ENCODE measurements at places on chromosomes 11 and 22.

DNA sequence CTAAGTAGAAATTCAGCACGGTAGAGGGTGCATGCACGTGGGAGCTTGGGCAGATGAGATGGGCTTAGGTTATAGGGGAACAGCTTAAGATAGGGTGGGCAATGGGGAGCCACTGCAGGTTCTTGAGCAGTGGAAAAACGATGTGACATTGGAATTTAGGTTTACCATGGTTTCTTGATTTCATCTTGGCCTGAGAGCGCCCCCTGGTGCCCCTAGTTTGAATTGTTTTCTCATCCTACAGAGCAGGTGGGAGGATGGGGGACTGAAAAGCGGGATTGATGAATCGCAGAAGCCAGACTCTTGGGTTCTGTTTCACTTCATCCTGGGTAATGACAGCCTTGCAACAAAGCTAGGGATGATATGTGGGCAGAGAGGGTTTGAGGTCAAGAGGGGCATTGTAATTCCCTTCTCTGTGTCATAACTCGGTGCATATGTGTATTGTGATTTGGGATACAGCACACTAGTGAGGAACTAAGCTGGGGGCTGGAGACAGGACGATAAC lies 6.7 kb upstream of the MCAM start:
- peak; percentile 67 for DNase-seq

GRCh38 chr11:68430801-68431200 lies 29.8 kb upstream of the PPP6R3 start:
- DNase-seq, result no peak

GRCh38 chr11:10080138-10080537 lies 213.9 kb downstream of the SBF2 start:
- no peak for DNase-seq

DNA sequence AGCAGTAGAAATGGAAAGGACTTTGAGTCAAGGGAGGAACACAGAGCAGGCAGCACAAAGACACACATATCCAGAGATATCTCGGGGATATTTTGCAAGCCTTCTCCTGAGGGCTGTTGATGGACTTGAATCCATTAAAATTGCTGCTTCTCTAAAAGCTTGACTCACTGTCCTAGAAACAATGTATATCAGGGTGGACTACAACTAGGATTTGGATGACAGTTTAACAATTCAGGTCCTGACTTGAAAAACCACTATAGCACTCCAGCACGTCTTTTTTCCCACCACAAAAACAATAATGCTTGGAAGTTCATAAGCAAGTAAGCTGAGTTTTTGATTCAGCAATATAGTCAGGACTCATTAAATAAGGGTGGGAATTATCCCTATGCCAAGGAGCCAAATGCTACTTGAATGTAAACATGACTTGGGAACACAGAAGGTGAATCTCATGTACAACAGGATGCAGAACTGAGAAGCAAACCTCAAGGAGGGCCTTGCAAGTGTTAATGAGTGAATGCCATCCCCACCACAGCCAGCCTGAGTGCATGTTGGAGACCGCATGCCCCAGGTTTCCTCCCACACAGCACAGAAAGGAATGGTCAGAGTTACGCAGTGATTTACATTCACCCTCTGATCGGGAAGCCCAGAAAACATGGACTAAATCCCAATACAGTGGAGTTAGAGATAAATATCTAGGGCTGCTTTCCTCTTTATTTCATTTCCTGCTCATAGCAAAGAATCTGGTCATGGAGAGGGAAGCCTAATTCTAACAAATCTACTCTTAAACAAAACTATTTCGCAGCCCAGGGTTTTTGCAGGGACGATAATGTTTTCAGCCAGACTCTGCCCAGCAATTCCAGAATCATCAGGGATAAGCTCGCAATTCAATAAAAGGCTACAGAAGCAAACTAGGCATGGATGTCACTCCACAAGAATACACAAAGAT lies 98.4 kb upstream of the OR9G4 start:
- no peak for DNase-seq

- no peak for DNase-seq
Observed at GRCh38 chr22:42697542-42698013, 23.1 kb downstream of the A4GALT start.

- DNase-seq, result no peak
Observed at GRCh38 chr11:41282395-41282794, 177.1 kb downstream of the LRRC4C start.

- no peak for DNase-seq
Observed at GRCh38 chr11:68467201-68467834, 6.8 kb downstream of the PPP6R3 start.

DNA sequence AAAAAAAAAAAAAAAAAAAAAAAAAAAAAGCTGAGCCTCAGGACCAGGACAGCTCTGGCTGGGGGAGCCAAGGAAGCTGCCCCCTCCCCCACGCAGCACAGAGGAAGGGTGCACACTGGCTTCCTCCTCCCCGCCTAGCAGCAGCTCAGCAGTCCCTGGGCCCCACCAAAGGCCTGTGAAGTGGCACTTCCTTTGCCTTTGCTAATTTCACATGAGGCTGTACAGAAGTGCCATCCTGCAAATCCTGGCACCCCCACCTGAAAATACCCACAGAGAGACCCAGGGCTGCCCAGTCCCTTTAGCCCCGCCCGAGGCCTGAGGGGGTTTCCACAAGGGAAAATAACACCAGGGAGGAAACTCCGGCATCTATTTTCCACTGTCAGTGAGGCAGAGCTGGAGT lies 3.9 kb downstream of the RHOG start:
- DNase-seq, result peak; percentile 52

DNA sequence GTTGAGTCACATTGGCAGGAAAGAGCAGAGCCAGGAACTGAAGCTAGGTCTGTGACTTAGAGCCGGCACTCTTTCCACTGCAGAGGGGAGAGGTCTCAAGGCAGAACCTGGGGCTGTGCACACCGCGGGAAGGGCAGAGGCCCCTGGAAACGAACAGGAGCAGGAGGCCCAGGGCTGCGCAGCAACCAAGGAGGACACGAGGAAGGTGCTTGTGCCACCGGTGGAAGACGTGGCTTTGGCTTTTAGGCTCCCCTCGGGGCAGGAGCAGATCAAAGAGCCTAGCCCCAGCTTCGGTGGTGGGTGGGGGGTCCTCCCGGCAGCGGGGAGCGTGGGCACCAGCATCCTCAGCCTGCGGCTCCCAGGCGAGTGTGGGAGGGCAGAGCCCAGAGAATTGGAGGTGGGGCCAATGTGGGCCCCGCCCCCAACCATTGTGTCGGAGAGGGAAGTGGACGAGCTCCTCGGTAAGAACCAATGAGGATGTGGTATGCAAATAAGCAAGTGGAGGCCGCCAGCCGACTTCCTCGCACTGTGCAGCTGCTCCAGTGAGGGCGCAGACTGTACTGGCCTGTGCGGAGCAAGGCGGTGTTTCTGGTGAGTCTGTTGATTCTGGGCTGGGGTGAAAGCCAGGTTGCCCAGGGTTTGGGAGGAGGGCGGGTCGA lies at the start of gene CCDC116:
Gene CCDC116 (plus strand): TSS at position 524 of the 659 bp plus-strand sequence. CDS start 422 bp downstream, outside the sequence.
- peak; percentile 73 for DNase-seq

DNA sequence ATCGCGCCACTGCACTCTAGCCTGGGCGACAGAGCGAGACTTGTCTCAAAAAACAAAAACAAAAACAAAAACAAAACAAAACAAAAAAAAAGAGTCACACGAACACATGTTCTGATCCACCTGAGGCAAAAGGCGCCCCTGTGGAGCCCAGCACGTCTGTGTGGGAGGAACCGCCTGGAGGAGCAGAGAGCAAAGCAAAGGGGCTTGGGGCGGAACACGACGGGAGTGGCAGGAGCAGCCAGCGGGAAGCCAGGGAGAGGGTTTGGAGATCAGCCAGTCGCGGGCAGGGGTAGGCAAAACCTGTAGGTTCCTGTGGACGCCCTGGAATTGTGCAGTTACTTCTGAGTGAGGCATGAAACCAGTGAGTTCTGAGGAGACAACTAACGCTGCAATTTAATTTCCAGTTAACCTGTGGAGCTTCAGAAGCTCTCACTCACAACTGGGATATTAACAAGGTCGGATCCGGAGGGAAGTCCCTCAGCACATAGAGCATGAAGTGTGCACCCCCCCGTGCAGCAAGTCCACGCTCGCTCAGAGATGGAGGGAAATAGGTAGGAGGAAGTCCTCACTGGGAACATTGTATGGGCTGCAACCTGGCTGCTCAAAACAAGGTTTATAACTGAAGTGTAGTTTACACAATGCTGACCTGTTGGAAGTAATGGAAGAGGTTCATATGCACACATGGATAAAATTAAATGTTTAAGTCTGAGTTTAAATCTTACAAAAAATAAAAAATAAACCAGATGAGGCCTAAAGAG lies 13.2 kb upstream of the USP18 start:
- DNase-seq, result no peak

- DNase-seq, result no peak
Observed at GRCh38 chr11:8320076-8320475, 56.4 kb upstream of the LMO1 start.

DNA sequence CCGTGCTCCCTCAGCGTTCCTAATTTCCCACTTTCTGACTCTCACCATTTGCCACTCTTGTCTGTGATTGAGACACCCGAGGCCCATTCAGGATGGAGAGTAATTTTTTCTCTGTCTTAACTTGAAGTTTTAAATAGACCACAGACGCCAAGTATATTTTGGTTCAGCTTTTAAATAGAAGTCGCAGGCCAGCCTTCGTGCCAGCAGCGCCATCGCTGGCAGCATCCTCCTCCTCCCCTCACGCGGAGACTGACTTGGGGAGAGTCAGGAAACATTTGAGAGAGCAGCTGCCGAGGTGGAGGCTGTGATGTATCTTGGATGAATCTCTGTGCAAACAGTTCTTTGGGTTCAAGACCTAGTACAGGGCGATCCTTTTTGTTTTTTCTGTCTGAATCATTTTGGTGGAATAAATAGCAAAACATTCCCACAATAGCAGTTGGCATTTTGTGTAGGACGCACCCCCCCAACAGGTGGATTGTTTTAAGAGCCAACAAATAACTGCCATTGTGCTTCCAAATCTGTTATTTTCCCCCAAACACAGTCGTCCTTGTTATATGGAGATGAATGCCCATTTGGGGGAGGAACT lies 889 bp upstream of the DMC1 start:
- peak; percentile 20 for DNase-seq

DNA sequence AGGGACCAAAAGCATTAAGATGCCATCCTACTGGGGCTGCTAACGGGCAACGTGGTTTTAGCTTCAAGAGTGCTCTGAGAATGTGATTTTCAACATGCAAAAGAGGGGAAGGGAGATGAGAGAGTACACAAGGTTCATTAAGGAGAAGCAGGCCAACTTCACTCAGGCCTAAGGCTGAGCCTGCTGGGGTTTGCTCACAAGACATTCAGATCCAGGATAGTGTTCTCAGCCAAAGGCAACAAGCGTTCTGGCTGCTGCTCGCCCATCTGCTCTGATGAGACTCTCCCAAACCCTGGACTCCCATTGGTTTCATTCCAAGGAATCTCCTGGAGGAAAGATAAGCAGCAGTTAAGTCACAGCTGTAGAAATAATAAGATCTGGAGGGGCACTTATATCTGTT lies 23.6 kb upstream of the UPB1 start:
- DNase-seq, result no peak

DNA sequence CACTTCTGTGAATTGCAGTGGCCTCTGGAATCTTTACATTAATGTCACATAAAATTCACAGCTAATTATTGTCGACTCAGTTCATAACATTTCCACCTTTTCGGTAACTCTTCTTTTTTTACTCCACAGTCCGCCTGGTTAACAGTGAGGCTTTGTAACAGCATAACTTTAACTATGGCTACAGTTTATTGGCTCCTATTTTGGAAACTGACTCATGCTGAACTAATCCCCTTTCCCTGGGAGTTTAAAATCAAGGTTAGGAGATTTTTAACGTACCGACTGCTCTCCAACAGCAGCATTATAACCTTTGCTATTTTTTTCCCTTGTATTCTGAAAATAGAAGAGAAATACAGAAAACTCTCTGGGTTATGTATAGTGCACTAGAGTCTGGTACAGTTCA lies 3.2 kb upstream of the POGLUT3 start:
- no peak for DNase-seq

DNA sequence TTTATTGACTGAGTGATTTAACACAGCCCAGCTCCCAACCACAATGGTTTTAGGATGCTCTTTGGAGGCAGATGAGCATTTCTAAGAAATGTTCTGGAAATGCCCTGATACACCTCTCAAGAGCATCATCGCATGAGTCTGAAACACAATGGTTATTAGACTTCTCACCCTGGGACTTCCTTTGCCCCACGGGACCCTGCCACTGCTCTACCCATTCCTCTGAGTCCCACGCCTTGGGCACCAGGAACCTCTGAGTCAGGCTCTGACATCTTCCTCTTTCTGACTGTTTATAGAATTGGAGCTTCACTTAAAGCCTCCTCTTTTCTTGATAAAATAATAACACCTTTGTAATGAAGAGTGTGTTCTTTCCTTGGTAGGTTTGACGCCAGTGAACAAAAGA lies 85.6 kb upstream of the PARVA start:
- DNase-seq, result no peak

- DNase-seq, result no peak
Observed at GRCh38 chr11:109526931-109527330, 104.9 kb downstream of the C11orf87 start.

- DNase-seq, result peak; percentile 48
Observed at GRCh38 chr11:107689317-107690202, 22.3 kb downstream of the SLN start.

GRCh38 chr11:46808799-46809431 lies 37.2 kb downstream of the CKAP5 start:
- DNase-seq, result peak; percentile 27

GRCh38 chr11:77418155-77418970 lies 55.5 kb downstream of the PAK1 start:
- no peak for DNase-seq

DNA sequence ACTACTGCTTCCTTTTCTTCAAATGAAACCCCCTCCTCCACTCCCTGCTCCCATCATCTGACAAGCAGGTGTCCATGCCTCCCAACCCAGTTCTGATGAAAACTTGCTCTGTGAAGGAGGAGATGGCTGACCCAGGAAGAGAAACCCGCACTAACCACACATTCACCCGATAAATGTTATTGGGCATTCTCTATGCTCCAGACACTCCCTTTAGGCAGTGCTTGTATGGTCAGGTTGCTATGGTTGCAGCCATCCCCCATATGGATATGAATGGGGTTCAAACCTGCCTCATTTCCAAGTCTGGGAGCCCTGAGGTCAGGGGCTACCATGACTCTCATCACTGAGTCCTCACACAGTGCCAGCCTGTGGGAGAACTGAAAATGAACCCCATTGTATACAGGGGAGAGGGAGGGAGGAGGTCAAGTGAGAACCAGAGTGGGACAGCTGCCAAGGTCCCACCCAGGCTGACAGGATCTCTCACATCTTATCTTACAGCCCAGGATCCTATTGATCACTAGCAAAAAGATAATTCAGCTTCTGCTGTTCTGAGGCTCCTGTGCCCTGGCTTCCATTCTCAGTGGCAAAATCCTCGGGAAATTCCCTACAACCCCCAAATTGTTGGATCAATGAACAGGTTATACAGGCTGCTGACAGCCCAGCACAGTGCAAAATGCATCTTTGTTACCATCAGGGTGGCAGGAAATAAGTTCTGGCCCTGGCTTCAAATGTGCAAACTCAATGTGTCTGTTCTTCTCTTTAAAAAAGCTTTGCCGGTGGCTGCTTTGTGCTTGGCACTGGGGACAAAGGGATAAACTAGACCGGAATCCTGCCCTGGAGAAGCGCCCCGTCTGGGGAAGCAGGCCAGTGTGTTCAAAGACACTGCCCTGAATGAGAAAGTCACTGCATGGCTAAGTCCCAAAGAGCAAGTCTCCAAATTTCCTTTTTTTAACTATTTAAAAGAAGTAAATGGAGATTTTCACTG lies 22.7 kb upstream of the ACER3 start:
- no peak for DNase-seq

All from CD4-positive, alpha-beta T cell treated with Interleukin-4 for 4 hours (primary cell).